ENCODE measurements at places on chromosomes 3 and 15. TPM values are rescaled to one million over a fixed set of nuclear protein-coding genes. Genes with fewer than 3 reads are reported as not detected.

DNA sequence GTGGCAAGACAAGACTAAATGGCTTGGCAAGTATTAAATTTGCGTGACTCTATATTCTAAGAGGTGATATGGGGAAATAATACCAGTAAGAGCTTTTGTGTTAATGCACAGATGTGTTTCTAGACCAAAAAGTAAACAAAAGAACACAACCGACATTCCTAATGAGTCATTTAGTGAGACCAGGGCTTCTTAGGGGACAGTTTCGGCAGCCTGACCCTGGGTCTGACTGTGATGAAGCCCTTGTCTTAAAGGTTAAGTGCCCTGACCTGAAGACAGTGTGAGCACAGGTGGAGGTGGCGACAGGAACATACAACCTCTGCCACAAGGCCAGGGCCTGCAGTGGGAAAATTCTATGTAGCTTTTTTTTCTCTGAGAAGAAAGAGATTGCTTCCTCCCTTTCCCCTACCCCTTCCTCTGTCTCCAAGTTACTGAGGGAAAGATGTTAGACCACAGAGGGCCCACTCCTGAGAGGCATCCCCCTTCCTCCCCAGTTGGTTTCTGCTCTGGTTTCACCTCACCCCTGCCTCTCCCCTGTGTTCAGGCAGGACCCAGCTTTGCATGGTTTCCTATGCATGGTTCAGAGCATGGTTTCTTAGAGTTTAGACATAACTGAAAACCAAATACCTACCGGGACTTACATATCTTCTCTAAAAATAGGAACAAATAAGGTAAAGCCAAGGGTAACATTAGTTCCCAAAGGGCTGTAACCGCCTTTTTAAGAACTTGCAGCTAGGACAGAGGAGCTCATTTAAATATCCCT lies 24.8 kb upstream of the CMTM7 start:
- DNase-seq, result no peak

DNA sequence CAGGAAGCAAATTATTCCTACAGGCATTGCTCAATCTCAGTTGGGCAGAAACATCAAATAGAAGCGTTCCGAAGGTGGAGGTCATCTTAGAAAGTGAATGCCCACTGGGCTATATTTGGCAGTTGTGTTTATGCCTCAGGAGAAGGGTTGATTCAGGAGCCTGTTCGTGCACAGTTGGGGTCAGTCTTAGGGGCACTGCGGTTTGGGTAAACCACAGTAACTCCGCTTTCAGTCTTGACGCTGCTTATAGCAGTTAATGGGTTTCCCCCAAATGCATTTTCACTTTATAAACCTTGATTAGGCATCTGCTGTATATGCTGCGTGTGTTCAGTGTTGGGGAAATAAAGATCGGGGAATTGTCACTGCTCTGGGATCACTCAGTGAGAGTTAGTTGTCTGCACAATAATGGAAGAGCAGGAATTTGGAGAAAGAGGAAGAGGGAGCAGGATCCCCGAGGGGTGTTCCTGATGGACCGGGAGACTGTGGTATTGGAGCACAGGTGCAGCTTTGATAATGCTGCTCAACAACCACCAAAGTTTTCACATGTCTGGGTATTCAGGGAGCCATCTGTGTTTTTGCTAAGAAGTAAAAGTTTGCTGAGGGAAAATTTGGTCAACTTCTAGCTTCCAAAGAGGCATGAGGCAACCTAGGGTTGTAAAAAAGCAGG lies 124.3 kb upstream of the EIF1B start:
- DNase-seq, result no peak

- no peak for DNase-seq
Observed at GRCh38 chr15:34714476-34715121, 40.2 kb downstream of the GJD2 start.

ETFA gene
- total RNA-seq, result 189 TPM

CHDH gene
- 0.25 TPM for total RNA-seq

INSYN1 gene
- total RNA-seq, result 0.26 TPM

RASSF1 gene
- total RNA-seq, result 17.0 TPM

GRCh38 chr3:11536936-11537612 lies 106.6 kb downstream of the VGLL4 start:
- DNase-seq, result no peak

ECE2 gene
- total RNA-seq, result not detected
